ENCODE measurements at places on chromosomes 12 and 14.

- DNase-seq = no peak
These were observed 994.4 kb upstream of the SEL1L start for GRCh38 chr14:82528016-82528415.

DNA sequence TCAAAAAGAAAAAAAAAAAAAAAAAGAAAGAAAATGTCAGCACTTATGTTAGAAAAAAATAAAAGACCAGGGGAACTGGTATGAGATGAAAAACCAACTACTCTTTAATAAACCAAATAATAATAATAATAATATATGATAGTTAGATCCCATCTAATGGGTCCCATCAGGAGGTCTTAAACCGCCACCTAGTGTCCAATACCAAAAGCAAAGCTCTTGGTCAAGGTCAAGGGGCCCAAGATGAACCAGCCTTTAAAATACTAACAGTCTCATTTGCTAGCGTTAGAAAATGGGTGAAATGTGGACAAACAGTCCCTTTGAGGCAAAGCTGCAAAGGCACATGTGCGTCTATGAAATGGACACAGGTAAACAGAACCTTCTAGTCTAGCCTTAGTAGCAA, 12.3 kb downstream of the BRAP start:
- no peak for DNase-seq

DNA sequence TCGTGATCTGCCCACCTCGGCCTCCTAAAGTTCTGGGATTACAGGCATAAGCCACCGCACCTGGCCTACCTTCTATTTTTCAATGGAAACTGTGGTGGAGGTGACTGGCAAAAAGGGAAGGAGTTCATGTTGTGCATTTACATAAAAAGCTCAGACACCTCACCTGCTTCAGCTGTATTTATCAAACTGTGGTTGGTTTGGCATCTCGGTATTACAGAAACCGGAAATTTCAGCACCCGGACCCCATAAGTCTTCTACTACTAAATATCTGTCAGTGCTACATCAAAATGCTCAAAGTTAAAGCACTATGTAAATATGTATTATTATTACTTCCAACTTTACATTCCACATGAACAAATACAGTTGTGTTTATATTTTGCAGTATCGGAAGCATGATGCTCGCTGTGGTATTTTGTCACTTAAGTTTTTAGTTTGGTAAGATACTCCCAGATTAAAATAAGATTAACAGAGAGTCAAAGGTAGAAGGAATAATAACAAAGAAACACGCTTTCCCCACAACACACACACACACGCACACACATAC, 95.4 kb downstream of the ITPR2 start:
- no peak for DNase-seq

- no peak for DNase-seq
These were observed 68.1 kb downstream of the ITPK1 start for GRCh38 chr14:93047661-93048060.

GRCh38 chr14:74645756-74646470, 33.9 kb upstream of the LTBP2 start:
- no peak for DNase-seq

GRCh38 chr12:6394398-6394797, 10.4 kb downstream of the LTBR start:
- DNase-seq = no peak

DNA sequence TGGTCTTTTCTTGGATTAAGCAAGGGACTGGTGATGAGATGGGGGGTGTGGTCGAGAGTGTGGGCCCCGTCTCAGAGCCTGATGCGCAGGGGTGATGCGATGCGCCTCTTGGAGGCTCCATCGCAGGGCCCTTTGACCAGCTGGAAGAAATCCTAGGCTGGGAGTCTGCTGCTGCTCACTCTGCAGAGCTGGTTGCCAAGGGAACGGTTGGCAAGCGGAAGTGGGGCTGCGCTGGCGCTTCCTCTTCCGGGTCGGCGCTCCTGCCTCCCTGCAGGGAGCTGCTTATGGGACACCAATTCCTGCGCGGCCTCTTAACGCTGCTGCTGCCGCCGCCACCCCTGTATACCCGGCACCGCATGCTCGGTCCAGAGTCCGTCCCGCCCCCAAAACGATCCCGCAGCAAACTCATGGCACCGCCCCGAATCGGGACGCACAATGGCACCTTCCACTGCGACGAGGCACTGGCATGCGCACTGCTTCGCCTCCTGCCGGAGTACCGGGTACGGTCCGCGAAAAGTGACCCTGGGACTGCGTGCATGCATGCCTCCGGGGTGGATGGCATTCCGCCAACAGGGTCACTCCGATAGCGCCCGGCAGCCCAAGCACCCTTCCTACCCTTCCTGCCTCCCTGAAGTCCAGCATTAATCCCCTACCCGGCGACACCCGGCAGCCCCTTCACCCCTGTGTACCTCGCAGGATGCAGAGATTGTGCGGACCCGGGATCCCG, at the start of gene MYG1:
MYG1 (plus strand) TSS at position 242 of the 727 bp plus-strand sequence; CDS start at position 285, 43 bp downstream.
- DNase-seq = peak; percentile 72

- no peak for DNase-seq
These were observed 15.7 kb downstream of the AMN start for GRCh38 chr14:102938191-102938590.

GRCh38 chr14:32754209-32754608, 184.5 kb upstream of the NPAS3 start:
- DNase-seq = no peak

DNA sequence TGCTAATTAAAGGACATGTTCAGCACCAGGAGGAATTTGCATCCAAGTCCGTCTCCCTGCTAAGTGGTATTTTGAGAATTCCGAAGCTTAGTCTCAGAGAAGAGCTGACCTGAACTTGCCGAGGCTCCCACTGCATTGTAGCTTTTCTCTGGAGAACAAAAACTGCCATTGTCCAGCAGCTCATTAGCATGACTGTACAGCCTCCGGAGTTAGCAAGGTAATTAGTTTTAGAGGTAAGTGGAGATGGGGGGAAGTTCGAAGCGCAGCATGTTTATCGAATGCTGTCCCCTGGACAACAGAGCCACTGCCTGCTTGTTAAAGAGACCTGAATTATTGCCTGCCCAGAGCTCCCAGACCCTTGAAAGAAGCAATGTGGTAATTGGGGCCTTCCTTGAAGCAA, 160.3 kb upstream of the PELI2 start:
- DNase-seq = no peak

DNA sequence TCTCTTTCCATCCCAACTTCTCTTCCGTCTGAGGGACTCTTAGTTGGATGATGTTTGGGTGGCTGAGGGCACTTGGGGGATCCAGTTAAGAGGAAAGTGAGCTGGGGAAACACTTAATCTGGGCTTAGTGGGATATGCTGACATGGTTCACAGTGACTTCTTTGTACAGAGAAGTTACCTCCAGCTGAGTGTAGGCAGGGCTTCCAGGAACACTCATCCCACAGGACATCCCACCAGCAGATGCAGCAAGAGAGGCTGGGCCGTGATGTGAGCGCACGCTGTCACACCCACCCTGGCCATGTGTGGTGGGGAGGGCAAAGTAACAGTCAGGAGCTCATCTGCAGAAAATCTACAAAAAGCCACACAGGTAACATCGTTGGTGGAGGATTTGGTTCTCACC, 832 bp upstream of the CACNA2D4 start:
- DNase-seq = no peak

DNA sequence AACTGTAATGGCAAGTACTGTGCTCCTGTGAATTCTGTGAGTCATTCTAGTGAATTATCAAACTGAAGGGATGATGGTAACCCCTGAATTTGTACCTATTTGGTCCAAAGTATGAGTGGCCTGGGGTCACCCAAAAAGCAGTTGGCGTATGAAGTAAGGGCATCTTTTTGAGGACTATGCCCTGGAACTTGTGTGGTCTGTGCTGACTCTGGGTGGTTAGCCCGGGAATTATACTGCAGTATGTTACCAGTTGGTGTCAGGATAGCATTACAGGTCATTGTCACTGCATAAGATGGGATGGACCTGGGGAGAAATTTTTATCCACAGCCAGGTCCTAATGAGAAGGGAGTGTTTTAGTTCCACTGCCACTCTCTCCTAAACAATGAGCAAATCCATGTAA, 174.7 kb downstream of the SSPN start:
- DNase-seq = no peak

DNA sequence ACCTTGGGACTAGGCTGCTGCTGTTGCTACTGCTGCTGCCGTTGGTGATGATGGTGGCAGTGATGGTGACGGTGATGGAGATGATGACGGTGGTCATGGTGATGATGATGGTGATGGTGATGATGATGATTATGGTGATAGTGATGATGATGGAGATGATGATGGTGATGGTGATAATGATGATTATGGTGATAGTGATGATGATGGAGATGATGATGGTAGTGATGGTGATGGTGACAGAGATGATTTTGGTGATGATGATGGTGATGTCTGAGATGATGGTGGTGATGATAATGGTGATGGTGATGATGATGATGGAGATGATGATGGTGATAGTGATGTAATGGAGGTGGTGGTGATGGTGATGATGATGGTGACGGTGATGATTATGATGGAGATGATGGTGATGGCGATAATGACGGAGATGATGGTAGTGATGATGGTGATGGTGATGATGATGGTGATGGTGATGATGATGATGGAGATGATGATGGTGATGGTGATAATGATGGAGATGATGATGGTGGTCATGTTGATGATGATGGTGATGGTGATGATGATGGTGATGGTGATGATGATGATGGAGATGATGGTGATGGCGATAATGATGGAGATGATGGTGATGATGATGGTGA, 156.8 kb upstream of the PWP1 start:
- no peak for DNase-seq

DNA sequence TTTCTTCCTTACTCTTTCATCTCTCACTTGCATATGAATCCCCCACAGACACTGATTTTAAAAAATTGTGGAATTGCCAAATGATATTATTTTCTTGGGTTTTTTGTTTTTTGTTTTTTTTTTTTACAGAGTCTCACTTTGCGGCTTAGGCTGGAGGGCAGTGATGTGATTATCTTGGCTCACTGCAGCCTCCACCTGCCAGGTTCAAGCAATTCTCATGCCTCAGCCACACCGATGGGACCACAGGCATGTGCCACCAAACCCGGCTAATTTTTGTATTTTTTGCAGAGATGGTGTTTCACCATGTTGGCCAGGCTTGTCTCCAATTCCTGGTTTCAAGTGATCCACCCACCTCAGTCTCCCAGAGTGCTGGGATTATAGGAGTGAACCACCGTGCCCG, 68.2 kb downstream of the BCAT1 start:
- no peak for DNase-seq

DNA sequence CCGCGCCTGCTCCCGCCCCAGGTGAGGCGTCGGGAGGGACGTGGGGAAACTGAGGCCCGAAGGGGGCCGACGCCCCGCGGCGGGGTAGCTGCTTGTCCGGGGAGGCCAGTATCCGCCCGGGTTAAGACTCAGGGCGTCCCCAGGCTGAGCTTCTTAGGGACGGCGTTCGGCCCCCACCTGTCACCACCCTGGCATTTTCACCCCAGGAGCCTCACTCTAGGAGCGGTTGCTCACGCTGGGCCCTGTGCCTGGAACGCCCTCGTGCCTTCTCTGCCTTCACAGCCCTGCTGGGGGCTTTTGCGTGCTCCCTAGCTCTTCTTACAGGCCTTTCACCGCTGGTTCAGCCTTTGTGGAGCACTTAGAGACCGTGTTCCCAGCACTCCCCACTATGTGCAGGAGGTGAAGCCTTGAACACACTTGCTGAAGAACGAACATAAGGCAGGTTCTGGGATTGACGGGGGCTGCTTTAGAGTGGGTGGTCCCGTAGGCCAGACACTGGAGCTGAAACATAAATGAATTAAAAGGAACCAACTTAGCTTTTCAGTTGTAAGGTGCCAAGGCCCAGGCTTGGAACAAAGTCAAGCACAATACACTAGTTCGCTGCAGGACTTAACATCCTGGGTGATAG, 601 bp downstream of the ZNF839 start:
- no peak for DNase-seq

GRCh38 chr12:128813392-128813791, 10.4 kb downstream of the SLC15A4 start:
- DNase-seq = no peak

DNA sequence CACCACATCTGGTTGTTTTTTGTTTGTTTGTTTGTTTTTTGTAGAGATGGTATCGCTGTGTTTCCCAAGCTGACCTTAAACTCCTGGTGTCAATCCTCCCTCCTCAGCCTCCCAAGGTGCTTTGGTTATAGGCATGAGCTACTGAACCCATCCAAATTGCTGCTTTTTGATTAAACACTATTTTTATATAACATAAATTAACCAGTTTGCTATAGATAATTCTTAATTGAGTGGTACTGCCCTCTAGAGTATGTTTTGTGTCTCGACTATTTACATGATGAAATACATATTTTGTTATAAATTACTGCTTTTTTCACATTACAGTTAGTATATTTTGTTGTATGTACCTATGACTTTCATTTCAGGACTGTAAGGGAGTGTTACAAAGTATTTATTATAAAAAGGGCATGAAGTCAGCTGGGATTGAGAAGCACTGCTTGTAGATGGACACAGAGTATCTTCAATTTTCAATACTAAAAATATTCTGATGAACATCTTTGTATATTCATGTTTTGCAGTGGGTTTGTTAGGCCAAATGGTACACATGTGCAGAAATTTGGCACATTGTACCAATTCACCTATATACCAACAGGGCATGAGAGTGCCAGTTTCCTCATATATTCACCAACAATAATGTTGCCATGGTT, 14.9 kb upstream of the SCAF11 start:
- DNase-seq = no peak

DNA sequence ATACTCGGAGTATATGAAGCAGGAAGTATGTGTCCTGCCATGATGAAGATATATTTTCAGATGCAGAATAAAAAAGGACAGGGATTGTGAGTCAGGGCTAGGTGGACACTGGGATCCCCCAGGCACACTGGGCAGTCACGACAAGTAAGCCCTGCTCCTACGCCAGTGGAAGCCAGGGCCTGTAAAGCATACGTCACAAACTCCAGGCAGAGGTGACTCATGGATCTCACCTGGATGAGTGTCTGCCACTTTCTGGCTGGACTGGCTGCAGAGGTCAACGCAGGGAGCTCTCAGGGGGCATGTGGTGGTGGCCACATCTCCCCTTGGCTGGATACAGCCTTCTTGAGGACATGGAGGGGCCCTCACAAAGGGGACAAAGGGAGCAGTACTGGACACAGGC, 262.3 kb downstream of the GLT1D1 start:
- DNase-seq = no peak

DNA sequence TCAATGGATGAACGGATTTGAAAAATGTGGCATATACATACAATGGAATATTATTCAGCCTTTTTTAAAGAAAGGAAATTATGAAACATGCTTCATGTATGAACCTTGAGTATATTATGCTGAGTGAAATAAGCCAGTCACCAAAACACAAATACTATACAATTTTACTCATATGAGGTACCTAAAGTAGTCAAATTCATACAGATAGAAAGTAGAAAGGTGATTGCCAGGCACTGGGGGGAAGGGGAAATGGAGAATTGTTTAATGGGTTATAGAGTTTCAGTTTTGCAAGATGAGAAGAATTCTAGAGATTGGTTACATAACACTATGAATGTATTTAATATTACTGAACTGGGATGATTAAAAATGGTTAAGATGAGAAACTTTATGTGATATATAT, 171.4 kb downstream of the TMTC3 start:
- no peak for DNase-seq
